ENCODE measurements at places on chromosomes 12 and 14. TPM values are rescaled to one million over a fixed set of nuclear protein-coding genes. Genes with fewer than 3 reads are reported as not detected.

The KLRC4 gene
- total RNA-seq = 55.4 TPM

The RBMS2 gene
- 4.7 TPM for total RNA-seq

The LAG3 gene
- 0.75 TPM for total RNA-seq

The MAP1LC3B2 gene
- 1.1 TPM for total RNA-seq

The GLIPR1L1 gene
- total RNA-seq = not detected

The SPRYD4 gene
- total RNA-seq = 9.4 TPM

The ZNF385A gene
- 3.2 TPM for total RNA-seq

The PLCZ1 gene
- total RNA-seq = not detected

The SIX1 gene
- not detected for total RNA-seq

The ADAM21 gene
- 0.18 TPM for total RNA-seq

The TRAFD1 gene
- total RNA-seq = 36.1 TPM

The PLD4 gene
- 1.2 TPM for total RNA-seq

The PIANP gene
- 0.41 TPM for total RNA-seq

The TMEM52B gene
- total RNA-seq = not detected

The BHLHE41 gene
- 0.44 TPM for total RNA-seq

The SLC2A14 gene
- total RNA-seq = not detected

The STON2 gene
- not detected for total RNA-seq

The RND1 gene
- total RNA-seq = 3.9 TPM

All from naive thymus-derived CD8-positive, alpha-beta T cell (primary cell).